ENCODE measurements at places on chromosomes 3 and 15.
A peak's percentile ranks its signal among the peaks of the same experiment; 100 is the strongest.

DNA sequence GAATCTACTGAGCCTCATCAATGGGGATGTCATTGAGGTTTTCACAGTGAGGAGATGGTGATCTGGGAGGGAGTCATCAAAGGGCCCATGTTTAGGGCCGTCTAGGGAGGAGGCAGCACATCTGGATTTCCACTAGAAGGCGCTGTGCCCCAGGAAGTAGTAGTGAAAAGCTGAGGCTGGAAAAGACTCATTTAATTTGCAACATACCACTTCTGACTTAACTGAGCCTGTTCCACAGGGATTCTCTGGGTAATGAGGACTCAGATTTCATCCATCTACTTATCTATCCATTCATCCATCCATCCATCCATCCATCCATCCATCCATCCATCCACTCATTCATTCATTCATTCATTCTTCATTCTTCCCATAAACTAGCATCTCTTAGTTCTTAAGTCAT, 17.4 kb upstream of the SHF start:
- peak; percentile 52 for DNase-seq

GRCh38 chr3:125512135-125512920, 7.7 kb downstream of the SNX4 start:
- DNase-seq: no peak

DNA sequence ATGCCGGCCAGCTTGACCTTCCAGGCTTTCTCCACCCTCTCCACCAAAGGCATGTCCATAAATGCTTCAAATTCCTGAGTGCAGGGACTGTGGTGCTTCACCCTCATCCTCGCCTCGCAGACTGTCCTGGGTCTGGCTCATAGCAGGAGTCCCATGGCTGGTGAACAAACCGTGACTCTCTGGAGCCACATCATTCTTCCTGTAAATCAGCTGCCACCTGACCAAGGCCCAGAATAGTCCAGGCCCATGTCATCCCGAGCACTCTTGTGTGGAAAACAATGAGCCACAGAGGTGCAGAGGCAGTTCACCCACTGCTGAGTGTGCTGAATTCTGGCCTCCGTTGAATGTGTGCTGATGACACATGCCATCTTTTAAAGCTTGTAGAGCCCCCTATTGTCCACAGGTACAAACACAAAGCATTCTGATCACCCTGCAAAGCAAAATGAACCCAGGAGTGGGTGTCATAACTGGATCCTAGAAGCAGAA, 68.6 kb downstream of the ABHD5 start:
- peak; percentile 38 for DNase-seq

- no peak for DNase-seq
Observed at GRCh38 chr3:172235698-172236097, 196.3 kb downstream of the FNDC3B start.

DNA sequence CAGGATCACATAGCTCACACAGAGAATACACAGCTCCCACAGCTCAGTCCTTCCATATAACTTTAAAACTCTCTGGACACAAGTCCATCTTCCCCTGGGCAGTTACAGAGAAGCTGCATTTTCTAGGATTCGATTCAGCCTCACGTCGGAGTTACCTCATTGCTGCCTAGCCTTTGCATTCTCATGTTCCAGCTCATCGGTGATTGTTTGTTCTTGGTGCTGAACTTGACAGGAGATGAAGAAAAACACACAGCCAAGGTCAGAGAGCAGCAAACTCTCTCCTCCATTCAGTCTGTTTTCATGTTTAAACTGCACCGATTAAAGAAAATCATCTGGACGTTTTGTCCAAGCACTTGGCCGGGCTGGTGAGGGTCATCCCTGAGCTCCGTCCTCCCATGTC, 375.5 kb upstream of the CFAP20DC start:
- peak; percentile 66 for DNase-seq

GRCh38 chr3:150118219-150118618, 147.5 kb upstream of the PFN2 start:
- no peak for DNase-seq

DNA sequence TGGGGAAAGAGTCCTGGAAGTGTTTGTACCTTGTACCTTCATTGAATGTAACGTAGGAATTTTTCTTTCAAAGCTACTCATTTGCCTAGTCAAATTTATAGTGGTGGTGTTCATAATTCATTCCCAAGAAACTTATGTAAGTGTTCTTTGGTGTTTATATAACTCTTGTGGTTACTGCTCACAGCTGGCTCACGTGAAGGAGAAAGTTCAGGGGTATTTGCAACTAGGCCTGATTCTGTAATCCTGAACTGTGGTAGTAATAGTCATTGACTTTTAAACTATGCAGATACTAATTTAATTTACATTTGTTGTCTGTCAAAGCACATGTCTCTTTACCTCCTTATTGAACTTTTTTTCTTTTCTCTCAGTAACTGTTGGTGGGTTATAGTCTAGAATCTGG, 50.5 kb upstream of the TEX264 start:
- DNase-seq: peak; percentile 68

- no peak for DNase-seq
Observed at GRCh38 chr3:143166376-143166775, 46.8 kb downstream of the CHST2 start.

DNA sequence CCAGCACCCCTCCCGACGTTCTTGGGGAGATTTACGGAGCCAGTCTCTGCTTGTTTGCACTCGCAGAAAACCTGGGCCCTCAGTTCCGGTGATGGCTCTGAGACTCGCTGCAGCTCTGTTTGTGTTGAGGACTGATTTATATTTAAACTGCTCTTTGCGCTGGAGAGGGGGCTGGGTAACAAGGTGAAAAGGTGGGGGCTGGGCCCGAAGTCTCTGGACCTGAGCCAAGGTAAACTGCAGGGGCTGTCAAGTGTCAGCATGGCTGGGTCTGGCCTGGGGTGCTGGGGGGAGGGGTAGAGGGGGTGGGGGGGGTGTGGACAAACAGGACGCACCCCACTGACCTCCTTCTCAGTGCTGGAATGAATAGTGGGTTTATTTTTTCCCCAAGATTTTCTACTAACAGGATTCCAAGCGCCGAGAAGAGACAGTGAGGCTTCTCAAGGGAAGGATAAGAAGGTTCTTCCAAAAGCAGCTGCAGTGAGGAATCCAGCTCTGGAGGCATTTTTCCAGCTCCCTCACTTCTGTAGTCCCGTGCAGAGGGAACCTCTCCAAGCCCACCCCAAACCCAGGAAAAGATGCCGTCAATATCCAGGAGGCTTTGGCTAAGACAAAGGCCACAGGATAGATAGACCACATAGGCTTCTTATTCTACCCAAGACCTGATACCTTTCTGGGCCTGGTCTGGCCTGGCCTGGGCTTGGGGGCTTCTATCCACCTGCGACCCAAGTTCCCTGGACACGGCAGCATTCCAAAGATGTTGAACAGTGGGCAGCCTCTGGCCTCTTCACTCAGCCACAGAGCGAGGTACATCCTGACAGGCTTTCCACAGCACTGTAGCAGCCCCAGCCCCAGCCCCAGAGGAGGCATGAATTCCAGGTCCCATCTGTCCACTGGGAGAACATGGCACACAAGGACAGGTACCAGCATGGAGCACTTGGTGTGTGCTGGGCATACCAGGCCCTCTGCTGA, 938 bp upstream of the SLCO2A1 start:
- no peak for DNase-seq

DNA sequence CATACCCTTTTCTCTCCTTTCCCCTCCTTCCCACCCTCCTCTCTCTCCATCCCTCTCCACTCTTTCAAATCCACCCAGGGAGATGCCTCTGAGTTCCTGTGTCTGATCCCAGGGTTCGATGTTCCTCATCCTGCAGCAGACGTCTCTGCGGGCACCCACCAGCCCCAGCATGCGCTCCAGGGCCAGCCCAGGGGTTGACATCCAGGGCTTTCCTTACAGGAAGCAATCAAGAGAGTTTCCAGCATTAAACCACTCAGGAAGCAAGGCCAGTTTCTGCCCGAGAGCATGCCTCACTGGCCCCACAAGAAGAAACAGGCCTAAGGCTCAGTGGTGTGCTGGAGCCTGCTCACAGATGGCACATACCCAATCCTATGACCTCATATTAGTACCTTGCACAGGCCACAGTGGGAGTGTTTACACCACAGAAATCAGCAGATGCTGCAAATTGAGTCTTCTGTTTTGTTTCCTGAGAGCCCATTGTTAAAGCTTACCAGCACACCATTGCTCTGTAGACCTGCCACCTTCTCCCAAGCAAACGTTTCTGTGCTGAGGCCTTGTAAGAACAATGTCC, 13.2 kb downstream of the SLC6A1 start:
- no peak for DNase-seq

GRCh38 chr3:117600666-117601065, 891.1 kb downstream of the TUSC7 start:
- DNase-seq: no peak
